ENCODE measurements at places on chromosomes 11 and 22. TPM values are rescaled to one million over a fixed set of nuclear protein-coding genes. Genes with fewer than 3 reads are reported as not detected.

The OR2D2 gene
- total RNA-seq = not detected

The MEI1 gene
- 52.3 TPM for total RNA-seq

DNA sequence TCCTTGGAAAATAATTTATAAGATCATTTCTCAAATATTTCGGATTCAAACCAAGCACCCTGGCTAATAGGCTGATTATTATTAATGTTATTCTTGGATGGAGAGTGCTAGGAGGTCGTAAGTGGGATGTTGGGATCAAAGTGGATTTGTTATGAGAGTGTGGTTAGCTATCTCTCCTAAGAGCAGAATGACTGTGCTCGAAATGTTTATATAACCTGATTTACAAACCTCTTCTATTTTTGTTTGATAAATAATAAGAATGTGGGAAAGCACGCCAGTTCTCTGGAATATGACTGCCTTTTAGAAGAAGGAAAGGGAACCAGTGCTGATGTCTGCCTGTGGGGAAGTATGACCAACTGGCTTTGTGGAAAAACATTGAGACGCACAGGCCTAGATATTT is 527.5 kb downstream of the NTM start:
- DNase-seq = no peak

The GUCY1A2 gene
- not detected for total RNA-seq

- DNase-seq = no peak
Observed at GRCh38 chr11:4125141-4125540, 30.5 kb downstream of the RRM1 start.

The OR5B21 gene
- not detected for total RNA-seq

- no peak for DNase-seq
Observed at GRCh38 chr11:117366248-117366647, 38.6 kb downstream of the CEP164 start.

The RFPL2 gene
- total RNA-seq = 0.52 TPM

The CHADL gene
- total RNA-seq = 0.21 TPM

The ART1 gene
- not detected for total RNA-seq

GRCh38 chr22:30159561-30160353 is 79.5 kb downstream of the HORMAD2 start:
- no peak for DNase-seq

GRCh38 chr11:40921246-40921645 is 538.2 kb downstream of the LRRC4C start:
- no peak for DNase-seq

DNA sequence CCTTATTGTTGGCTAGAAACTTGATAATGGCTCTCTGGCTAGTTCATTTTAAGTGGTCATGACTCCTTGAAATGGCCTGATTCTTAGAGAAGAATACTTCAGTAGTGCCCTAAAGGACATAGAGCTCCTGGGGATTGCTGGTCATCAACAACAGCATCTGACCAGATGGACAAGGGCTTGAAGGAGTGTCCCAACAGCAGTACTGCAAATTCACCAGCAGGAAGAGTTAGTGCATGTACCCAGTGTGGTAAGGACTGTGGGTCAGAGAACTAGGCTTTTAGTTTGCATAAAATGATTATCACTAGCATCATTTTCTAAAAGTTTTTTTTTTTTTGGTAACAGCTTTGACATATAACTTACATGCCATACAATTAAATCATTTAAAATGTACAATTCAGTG is 39.5 kb upstream of the CUL5 start:
- no peak for DNase-seq

The SEZ6L gene
- not detected for total RNA-seq

DNA sequence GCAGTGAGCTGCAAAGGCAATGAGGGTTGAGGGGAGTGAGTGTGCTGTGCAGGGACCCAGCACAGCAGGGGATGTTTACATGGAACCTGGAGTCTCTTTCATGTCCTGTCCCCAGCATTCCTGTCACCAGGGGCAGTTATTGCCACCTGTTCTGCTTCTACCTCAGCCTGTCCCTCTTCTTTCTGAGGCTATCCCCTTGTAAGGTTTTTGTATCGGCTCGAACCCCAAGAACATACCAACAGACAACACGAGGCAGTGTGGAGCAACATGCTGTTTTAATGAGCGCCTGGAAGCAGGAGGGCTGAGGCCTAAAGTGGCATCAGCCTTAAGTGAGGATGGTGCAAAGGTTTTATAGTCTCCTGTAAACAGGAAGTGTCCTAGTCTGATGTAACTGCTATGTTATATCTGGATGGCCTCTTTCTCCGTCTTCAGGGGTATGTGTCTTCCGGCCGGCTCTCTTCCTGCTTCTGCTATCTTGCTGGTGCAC is 3.9 kb downstream of the SCGB2A2 start:
- DNase-seq = no peak

DNA sequence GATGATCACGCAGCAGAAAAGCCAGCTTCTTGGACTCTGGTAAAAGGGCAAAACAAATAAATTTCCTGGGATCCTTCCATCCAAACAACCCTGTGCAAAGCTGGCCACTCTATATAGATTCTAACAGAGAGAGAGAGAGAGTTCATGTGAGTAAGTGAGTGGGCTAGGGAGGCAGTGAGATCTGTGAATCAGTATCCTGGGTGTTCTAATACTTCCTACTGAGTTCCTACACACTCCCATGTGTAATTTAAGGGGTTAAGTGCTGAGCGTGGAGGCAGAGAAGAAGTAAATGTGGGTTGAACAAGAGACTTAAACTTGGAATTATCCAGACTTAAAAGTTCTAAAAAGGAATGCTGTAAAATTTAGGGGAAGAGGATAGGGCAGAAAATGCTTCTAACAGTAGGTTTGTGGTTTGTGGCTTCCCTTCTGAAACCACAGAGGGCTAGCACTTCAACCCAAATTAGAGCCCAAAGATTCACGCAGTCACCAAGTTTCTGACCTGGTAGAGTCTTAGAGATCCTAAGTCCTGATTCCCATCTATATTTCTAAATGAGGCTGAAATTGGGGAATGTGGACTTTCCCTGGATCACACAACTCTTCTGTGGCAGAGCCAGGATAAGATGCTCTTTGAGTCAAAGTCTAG is 413.9 kb downstream of the TENM4 start:
- no peak for DNase-seq

DNA sequence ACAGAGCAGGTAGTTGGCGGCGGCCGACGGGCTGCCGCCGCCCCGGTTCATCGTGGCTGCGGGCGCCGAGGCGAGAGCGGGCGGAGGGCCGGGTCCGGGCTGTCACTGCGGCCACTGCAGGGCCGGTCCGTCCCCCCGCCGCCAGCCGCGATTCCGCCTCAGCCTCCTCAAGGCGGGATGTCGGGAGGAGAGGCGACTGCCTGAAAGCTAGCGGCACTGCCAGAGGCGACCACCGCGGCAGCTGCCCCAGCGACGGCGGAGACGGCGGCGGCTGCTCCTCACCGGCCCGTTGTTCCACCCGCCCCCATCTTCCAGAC is 234 bp downstream of the SESN3 start:
- no peak for DNase-seq

DNA sequence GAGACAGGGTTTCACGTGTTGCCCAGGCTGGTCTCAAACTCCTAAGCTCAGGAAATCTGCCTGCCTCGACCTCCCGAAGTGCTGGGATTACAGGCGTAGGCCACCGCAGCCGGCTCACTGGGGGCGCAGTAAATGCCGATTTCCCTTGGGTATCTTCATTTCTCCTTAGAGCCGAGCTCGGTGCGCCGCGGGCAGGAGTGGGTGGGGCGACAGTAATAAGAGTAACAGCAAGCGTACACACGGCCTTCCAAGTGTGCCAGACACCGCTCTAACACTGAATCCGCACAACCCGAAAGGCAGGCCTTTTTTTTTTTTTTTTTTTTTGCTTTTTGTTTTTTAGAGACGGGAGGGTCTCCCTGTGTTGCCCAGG is 500 bp upstream of the ADSL start:
- DNase-seq = peak; percentile 73

DNA sequence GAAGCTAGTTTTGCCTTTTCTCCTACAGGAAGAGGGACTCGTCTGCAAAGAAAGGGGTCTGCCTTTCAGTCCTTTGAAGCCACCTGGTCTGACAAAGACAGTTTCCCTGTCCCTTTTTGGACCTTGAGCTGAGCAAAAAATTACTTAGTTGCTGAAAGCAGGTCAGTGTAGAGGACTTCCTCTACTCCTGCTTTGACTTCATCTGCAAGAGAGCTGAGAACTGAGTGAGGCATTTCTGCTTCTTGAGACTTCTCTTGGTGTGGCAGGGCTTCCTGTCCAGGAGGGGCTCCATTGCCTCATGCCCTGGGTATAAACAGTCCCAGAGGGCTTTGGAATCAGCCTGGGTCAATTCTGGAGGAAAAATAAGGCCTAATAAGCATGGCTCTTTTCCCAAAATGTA is 73.1 kb downstream of the ZNRF3 start:
- no peak for DNase-seq

- DNase-seq = no peak
Observed at GRCh38 chr11:88511006-88511405, 173.5 kb upstream of the CTSC start.

GRCh38 chr11:128570632-128571031 is 16.7 kb downstream of the ETS1 start:
- DNase-seq = no peak

GRCh38 chr11:131172011-131172410 is 198.4 kb upstream of the NTM start:
- DNase-seq = no peak

The SCGB2A2 gene
- total RNA-seq = not detected

DNA sequence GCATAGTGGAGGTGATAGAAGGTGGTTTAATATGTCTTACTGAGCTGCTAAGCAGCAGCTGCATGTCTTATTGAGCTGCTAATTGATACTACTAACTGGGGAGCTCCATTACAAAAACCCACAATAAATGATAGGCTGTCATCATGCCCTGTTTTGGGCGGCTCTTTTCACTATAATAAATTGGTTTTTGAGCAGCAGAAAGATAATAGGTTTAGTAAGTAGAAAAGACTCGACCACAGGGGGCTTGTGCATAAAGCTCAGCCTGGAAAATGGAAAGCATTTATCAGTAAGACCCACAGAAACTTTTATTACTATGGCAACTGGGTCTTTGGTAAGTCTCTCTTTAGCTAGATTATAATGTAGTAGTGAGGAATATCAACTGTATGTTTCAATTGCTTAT is 117.6 kb downstream of the LDLRAD3 start:
- no peak for DNase-seq

The FGF4 gene
- total RNA-seq = not detected

DNA sequence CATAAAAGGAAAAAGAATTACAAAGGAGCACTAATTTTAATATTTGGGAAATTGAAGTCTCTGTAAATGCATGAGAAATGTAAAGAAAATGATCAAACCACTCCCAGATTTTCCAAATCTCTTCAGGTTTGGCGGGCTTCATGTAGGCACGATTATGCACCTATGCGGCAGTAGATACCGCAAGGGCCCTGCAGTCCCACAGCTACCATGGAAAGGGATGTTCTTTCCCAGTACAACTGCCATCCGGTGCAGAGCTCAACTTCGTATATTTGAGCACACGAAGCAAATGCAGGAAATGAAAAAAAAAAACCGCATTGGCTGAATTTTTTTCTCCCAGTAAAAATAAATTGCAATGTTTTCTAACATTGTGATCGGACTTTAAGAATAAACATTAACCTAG is 1.4 kb downstream of the SLC17A6 start:
- DNase-seq = no peak

GRCh38 chr11:128776424-128777284 is 82.8 kb downstream of the FLI1 start:
- peak; percentile 48 for DNase-seq

The KCNE3 gene
- not detected for total RNA-seq

DNA sequence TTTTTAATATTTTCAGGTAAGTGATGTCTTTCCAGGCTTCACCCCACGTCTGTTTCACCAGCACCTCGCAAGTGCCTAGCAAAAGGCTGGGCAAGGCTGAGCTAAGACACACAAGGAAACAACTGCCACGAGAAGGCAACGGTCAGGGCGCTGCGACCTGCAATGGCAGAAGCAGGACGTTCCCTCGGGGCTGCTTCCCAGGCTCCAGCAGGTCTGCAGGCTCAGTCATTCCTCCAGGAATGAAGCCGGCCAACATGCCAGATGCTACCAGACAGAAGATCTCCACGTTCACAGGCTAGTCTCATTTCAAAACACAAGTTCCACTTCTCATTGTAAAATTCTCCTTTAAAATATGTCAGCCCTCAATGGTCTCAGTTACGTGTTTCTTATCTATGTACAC is 45.5 kb downstream of the CELSR1 start:
- no peak for DNase-seq

- no peak for DNase-seq
Observed at GRCh38 chr11:134571301-134571700, 159.3 kb upstream of the B3GAT1 start.

DNA sequence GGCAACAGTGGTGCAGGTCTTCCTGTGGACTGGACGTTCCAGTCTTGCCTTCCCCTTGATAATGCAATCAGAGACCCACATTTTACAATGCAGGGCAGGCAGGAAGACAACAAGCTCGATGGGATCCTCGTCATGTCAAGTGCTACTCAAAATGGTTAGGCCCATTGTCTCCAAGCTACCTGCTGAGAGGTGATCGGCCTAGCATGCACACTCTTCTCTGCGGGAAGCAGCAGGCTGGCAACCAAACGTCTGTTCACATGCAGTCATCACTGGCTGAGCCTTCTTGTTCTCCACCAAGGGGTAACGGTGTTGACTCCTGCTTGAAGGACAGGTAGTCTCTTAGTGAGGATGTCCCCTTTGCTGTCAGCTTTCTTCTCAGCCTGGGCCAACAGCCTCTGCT is 25.5 kb upstream of the CD82 start:
- no peak for DNase-seq

DNA sequence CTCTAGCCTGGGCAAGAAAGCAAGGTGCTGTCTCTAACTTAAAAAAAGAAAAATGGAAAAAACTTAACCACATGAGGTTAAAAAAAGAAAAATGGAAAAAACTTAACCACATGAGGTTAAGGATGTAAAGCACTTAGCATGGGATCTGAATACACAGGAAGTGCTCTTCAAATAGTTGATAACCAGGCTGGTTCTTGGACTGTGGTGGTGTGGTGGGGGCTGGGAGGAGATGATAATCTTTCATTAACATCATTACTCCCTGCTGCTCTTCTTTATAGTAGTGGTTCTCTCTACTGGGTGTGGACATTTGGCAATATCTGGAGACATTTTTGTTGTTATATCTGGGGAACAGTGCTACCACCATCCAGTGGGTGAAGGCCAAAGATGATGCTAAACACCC is 88.4 kb downstream of the TTC17 start:
- DNase-seq = no peak

The SLC25A18 gene
- not detected for total RNA-seq

GRCh38 chr11:30741039-30741550 is 154.9 kb upstream of the MPPED2 start:
- no peak for DNase-seq

The GGT1 gene
- total RNA-seq = 41.5 TPM
